ENCODE measurements at places on chromosomes 16 and 17. TPM values are rescaled to one million over a fixed set of nuclear protein-coding genes. Genes with fewer than 3 reads are reported as not detected.
A peak's percentile ranks its signal among the peaks of the same experiment; 100 is the strongest.

The ZNF785 gene
- 9.0 TPM for total RNA-seq

- no peak overlapping the region for H3K27ac ChIP-seq
- no peaks in the 10 kb centered on the region for H3K36me3 ChIP-seq
- peaks cover 8% of the 10 kb centered on the region for H3K27me3 ChIP-seq
- H3K4me1 ChIP-seq: no peaks in the 10 kb centered on the region
Observed at GRCh38 chr16:31421587-31421986, 6.6 kb downstream of the COX6A2 start.

DNA sequence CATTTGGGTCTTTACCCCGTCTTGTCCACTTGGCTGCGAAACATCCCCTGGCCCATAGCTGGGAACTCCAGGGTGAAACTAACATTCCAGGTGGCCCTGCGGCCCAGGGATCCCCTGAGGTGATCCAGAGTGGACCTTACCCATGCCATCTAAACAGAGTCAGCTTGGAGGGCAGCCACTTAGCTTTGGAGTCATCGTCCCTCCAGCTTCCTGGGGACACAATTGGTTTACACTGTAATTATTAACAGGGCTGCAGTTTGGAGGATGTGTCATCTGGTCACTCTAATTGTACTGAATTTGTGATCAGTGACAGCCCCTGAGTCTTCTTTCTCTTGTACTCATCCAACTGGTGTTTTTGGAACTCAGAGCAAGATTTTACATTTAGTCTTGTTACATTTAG is 149.9 kb downstream of the ENGASE start:
- H3K36me3 ChIP-seq: no peaks in the 10 kb centered on the region
- peaks cover 18% of the 10 kb centered on the region for H3K27me3 ChIP-seq
- no peaks in the 10 kb centered on the region for H3K4me1 ChIP-seq
- no peak overlapping the region for H3K27ac ChIP-seq

DNA sequence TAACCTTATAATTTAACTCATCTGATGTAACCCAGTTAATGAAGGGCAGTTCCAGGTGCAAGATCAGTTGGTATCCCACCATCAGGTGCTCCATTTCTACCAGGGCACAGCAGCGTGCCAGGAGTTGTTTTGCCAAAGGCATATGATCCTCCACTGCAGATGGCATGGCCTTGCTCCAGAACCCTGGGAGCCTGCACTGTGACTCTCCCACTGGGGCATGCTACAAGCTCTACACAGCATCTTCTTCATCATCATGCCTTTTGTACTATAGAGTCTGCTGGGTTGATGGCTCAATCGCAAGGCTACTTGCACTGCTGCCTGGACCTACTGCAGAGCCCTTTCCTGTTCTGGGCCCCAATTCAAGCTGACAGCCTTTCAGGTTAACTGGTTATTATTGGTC is 11.3 kb upstream of the MAPT start:
- H3K4me3 ChIP-seq: no peak overlapping the region
- no peak for DNase-seq
- no peaks in the 10 kb centered on the region for H3K4me1 ChIP-seq
- no peaks in the 10 kb centered on the region for H3K27me3 ChIP-seq

The KRT33B gene
- total RNA-seq: 0.25 TPM

GRCh38 chr16:26740771-26741170 is 326.0 kb upstream of the C16orf82 start:
- H3K4me3 ChIP-seq: no peak overlapping the region
- H3K27me3 ChIP-seq: no peaks in the 10 kb centered on the region
- DNase-seq: no peak

- H3K27me3 ChIP-seq: peaks cover 11% of the 10 kb centered on the region
- no peaks in the 10 kb centered on the region for H3K4me1 ChIP-seq
- no peaks in the 10 kb centered on the region for H3K36me3 ChIP-seq
- no peak overlapping the region for H3K4me3 ChIP-seq
- H3K27ac ChIP-seq: no peak overlapping the region
- peak; percentile 73 for DNase-seq
Observed at GRCh38 chr16:55711959-55712876, 56.4 kb downstream of the SLC6A2 start.

DNA sequence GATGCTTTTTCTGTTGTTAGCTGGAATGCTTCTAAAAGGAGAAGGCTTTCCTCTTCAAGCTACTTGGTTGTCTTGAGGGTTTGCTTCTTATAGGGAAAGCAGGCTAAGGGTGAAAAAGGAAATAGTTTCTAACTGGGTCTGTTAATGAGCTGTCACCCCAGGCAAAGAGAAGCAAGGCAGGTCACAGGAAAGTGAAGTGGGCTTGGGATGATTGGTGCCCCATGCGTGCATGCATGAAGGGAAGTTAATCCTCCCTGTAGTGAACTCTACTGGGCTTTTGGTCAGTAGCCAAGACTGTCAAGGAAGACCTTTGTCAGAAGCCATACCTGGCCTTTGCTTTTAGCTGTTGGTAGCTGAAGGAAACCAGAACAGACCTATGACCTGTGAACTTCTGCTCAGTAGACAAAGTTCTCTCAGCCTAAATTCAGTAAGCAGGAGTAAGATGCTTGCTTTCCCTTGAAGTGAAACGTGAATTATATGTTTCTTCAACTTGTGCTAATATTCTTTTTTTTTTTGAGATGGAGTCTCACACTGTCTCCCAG is 16.5 kb downstream of the TENT4B start:
- no peak for DNase-seq
- no peak overlapping the region for H3K4me3 ChIP-seq
- no peak overlapping the region for H3K27ac ChIP-seq
- H3K36me3 ChIP-seq: no peaks in the 10 kb centered on the region
- H3K27me3 ChIP-seq: no peaks in the 10 kb centered on the region

- H3K4me1 ChIP-seq: peaks cover 30% of the 10 kb centered on the region
- no peak overlapping the region for H3K4me3 ChIP-seq
- H3K36me3 ChIP-seq: peaks cover 27% of the 10 kb centered on the region
- H3K27me3 ChIP-seq: no peaks in the 10 kb centered on the region
Observed at GRCh38 chr17:76683011-76683755, 27.6 kb downstream of the MXRA7 start.

The SYT17 gene
- not detected for total RNA-seq

The ODAD4 gene
- 0.25 TPM for total RNA-seq

DNA sequence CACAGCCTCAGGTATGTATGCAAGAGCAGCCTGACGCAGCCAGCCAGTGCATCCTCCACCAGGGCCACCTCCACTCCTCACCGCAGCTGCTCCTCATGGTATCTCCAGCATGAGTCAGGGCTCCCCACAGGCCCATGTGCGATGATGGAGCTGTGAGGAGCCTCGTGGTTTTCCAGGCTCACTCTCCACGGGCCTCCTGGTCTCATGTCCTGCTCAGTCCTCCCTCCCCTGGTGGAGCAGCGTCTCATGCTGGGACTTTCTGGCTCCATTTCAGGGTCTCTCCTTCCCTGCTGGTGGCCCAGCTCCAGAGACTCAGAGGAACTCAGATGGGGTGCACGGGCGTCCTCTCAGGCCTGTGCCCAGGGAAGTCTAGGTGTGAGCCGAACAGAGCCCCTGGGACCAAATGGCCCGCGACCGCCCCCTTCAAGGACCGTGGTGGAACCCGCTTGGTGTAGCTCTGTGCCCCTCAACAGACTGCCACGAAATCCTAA is 70.4 kb downstream of the METRNL start:
- H3K27me3 ChIP-seq: no peaks in the 10 kb centered on the region
- H3K4me1 ChIP-seq: peaks cover 7% of the 10 kb centered on the region
- no peaks in the 10 kb centered on the region for H3K36me3 ChIP-seq
- H3K27ac ChIP-seq: no peak overlapping the region
- peak; percentile 63 for DNase-seq
- no peak overlapping the region for H3K4me3 ChIP-seq

DNA sequence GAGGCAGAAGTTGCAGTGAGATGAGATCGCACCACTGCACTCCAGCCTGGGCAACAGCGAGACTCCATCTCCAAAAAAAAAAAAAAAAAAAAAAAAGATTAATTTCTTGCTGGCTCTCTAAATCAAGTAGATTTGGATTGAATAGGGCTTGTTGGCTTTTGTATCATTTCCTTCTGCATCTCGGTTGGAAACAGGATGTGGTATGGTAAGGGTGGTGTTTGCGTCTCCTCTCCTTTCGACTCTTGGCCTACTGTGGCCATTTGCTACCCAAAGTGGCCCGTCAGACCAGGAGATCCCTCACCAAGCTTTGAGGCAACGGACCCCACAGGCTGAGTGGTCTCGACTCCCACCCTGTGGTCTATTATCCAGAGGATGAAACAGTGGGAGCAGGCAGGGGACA is 168.0 kb upstream of the IRX3 start:
- no peaks in the 10 kb centered on the region for H3K36me3 ChIP-seq
- H3K27ac ChIP-seq: no peak overlapping the region
- DNase-seq: no peak

- H3K4me1 ChIP-seq: no peaks in the 10 kb centered on the region
- H3K27ac ChIP-seq: no peak overlapping the region
- no peak overlapping the region for H3K4me3 ChIP-seq
- DNase-seq: no peak
Observed at GRCh38 chr16:1180549-1181403, 27.9 kb downstream of the CACNA1H start.

- DNase-seq: peak; percentile 98
- H3K27ac ChIP-seq: peak overlapping the region; percentile 90
- H3K4me3 ChIP-seq: peak overlapping the region; percentile 32
- no peaks in the 10 kb centered on the region for H3K27me3 ChIP-seq
- H3K4me1 ChIP-seq: peaks cover 60% of the 10 kb centered on the region
Observed at GRCh38 chr17:47279062-47279801, 25.6 kb downstream of the ITGB3 start.

DNA sequence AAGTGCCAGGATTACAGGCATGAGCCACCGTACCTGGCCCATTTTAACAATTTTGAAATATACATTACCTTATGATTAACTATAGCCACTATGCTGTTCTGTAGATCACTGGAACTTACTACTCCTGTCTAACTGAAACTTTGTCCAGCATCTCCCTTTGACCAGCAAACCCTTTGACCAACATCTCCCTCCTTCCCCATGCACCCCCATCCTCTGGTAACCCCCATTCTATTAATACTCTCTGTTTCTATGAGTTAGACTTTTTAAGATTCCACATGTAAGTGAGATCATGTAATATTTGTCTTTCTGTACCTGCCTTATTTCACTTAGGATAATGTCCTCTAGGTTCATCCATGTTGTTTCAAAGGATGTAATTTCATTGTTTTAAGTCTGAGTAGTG is 178.0 kb downstream of the MSI2 start:
- H3K27ac ChIP-seq: no peak overlapping the region
- no peaks in the 10 kb centered on the region for H3K27me3 ChIP-seq
- no peaks in the 10 kb centered on the region for H3K4me1 ChIP-seq
- no peaks in the 10 kb centered on the region for H3K36me3 ChIP-seq
- H3K4me3 ChIP-seq: no peak overlapping the region

- peak overlapping the region; percentile 34 for H3K27ac ChIP-seq
- peaks cover 20% of the 10 kb centered on the region for H3K4me1 ChIP-seq
- no peaks in the 10 kb centered on the region for H3K27me3 ChIP-seq
- no peaks in the 10 kb centered on the region for H3K36me3 ChIP-seq
Observed at GRCh38 chr17:73028299-73028755, 64.2 kb downstream of the SLC39A11 start.

The FSCN2 gene
- total RNA-seq: 2.3 TPM

GRCh38 chr17:48131216-48131824 is 23.8 kb downstream of the SNX11 start:
- no peak overlapping the region for H3K4me3 ChIP-seq
- no peaks in the 10 kb centered on the region for H3K36me3 ChIP-seq
- no peak overlapping the region for H3K27ac ChIP-seq
- DNase-seq: peak; percentile 75

The VEZF1 gene
- 51.9 TPM for total RNA-seq

GRCh38 chr16:66304151-66304550 is 62.3 kb upstream of the CDH5 start:
- H3K4me3 ChIP-seq: no peak overlapping the region
- H3K4me1 ChIP-seq: no peaks in the 10 kb centered on the region
- no peak overlapping the region for H3K27ac ChIP-seq
- H3K36me3 ChIP-seq: no peaks in the 10 kb centered on the region

- H3K27me3 ChIP-seq: no peaks in the 10 kb centered on the region
- H3K27ac ChIP-seq: no peak overlapping the region
- no peak overlapping the region for H3K4me3 ChIP-seq
- no peaks in the 10 kb centered on the region for H3K4me1 ChIP-seq
- H3K36me3 ChIP-seq: no peaks in the 10 kb centered on the region
Observed at GRCh38 chr16:11302977-11303376, 21.8 kb upstream of the PRM1 start.

DNA sequence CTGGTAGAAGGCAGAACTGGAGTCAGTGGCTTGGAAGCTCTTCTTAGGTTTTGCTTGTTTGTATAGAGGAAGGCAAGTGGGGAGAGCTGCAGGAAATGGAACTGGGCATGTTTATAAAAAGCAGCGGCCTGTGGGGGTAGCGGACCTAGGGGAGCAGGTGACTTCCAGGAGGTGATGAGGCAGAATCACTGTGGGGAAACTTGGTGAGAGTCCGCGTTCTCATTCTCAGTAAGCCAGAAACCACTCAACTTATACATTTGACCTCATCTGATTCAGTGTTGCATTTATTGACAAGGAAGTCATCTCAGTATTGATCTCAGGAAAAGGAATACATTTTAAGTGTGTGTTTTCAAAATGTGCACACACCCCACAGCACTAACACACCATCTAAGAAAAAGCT is 299.8 kb downstream of the CNTNAP4 start:
- H3K27me3 ChIP-seq: no peaks in the 10 kb centered on the region
- no peaks in the 10 kb centered on the region for H3K36me3 ChIP-seq
- H3K4me3 ChIP-seq: no peak overlapping the region
- DNase-seq: no peak

GRCh38 chr17:57976594-57976993 is 11.5 kb downstream of the VEZF1 start:
- no peak for DNase-seq
- peaks cover 51% of the 10 kb centered on the region for H3K36me3 ChIP-seq
- no peak overlapping the region for H3K27ac ChIP-seq
- no peak overlapping the region for H3K4me3 ChIP-seq
- H3K27me3 ChIP-seq: no peaks in the 10 kb centered on the region

DNA sequence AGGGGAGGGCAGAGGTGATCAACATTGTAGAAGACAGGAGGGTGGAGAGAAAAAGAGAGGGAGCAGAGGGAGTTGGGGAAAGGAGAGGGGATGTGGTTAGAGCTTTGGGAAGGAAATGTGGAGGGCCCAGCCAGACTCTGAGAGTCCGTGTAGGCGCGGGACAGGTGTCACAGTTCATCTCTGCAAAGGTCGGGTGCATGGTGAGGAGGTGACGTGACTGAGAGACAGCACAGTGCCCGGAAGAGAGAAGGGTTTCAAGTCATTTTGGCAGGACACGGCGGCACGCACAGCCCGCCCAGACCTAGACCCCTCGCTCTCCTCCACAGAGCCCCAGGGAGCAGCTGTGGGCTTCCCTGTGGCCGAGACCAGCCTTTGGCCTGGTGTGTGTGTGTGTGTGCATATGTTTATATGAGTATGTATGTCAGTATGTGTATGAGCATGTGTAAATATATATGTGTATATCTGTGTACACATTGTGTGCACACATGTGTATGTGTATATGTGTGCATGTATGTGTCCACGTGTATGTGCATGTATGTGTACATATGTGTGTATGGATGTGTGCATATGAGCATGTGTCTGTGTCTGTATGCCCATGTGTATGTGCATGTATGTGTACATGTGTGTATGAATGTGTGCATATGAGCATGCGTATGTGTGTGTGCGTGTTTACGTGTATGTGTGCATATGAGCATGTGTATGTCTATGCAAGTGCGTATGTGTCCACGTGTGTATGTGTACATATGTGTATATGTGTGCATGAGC is 104.6 kb downstream of the SEC14L1 start:
- H3K27ac ChIP-seq: no peak overlapping the region
- no peak overlapping the region for H3K4me3 ChIP-seq
- no peaks in the 10 kb centered on the region for H3K27me3 ChIP-seq
- DNase-seq: no peak
- H3K36me3 ChIP-seq: no peaks in the 10 kb centered on the region

The ALOX12B gene
- total RNA-seq: not detected

The ANKFN1 gene
- total RNA-seq: 0.54 TPM

GRCh38 chr16:3745751-3746355 is 28.5 kb upstream of the TRAP1 start:
- no peaks in the 10 kb centered on the region for H3K4me1 ChIP-seq
- DNase-seq: peak; percentile 14
- H3K36me3 ChIP-seq: peaks cover 72% of the 10 kb centered on the region
- H3K27me3 ChIP-seq: no peaks in the 10 kb centered on the region
